ENCODE measurements at places on chromosomes 2 and 18.

- DNase-seq: no peak
Measured at GRCh38 chr2:175187378-175187777, 5.9 kb upstream of the ATP5MC3 start.

DNA sequence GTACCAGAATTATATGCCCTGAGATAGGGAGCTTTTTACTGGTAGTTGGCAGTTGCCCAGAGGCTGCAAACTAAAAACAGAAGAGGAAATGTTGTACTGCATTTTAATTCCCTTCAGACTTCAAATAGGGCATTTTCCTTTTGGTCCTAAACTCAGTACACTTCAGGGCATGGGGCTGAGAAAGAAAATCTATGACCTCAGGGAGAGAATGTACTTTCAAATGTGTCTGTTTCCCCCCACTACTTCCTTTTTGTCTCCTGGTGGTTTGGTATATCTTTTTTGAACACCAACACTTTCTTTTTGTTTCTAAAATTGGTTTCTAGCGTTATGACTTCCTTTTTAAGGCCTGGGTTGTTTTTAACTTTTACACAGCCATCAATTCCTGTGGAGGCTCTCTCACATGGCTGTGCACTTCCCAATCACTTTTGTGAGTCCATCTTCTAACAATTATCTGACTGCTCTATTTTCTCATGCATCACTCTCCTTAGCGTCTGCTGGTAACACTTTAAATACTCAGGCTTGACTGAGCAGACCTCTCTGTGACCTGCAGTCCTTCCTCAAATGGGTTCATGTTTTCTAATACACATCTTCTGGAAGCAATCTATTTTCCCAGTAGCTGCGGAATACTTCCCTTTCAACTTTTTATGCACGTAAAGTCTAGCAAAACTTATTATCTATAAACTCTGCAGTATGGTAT, 596.0 kb downstream of the LRP1B start:
- DNase-seq: no peak

DNA sequence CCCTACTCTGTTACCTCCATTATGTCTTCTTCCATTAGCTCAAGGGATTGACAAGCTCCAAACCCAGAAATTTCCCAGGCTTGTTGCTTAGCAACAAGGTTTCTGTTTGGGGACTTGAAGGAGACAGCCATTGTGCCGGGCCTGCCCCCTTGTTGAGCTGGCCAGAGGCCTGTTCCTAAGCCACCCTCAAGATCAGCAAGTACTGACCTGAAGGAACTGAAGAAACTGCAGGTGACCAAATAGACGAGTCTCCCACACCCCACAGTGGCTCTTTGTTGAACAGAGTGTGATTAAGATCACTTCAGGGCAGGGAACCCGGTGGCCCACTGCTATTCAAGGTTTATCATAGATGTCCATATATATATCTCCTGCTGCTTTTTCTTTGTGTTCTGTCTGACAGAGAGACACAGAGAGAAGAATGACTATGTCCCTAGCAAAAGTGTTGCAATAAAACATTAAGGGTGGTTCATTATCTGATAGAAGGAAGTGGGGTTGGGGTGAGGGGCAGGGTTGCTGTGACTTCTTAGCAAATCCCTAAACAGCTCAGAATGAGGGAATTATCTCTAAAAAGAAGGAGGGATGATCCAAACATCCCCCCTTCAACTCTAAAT, 69.2 kb downstream of the RNF144A start:
- peak; percentile 47 for DNase-seq

DNA sequence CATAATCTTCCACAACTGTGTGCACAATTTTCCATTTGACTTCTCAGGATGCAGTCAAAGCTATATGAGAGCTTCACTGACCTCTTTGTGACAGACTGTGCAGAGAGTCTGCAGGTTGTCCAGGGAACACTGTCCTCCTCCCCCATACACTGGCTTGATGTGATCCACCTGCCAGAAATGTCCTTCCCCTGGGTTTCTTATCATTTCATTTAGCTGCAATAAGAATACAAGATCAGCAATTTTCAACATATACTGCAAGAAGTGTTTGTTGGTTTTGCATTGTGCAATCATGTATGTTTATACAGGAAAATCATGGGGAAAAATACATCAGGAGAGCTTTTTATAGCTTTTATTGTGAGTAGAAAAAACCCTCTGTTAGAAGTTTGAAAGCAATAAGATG, 150.7 kb downstream of the RAB3GAP1 start:
- peak; percentile 36 for DNase-seq

GRCh38 chr2:75292826-75293225, 93.5 kb upstream of the TACR1 start:
- DNase-seq: no peak

GRCh38 chr2:40851661-40852060, 399.8 kb upstream of the SLC8A1 start:
- no peak for DNase-seq

GRCh38 chr18:67581178-67581577, 64.7 kb upstream of the DSEL start:
- DNase-seq: no peak

- DNase-seq: no peak
Measured at GRCh38 chr2:162298669-162299335, 19.7 kb downstream of the IFIH1 start.

GRCh38 chr2:161362568-161363166, 53.4 kb upstream of the TBR1 start:
- DNase-seq: no peak

- DNase-seq: no peak
Measured at GRCh38 chr2:68203587-68203986, 45.9 kb downstream of the PNO1 start.

- no peak for DNase-seq
Measured at GRCh38 chr18:4107049-4107467, 348.0 kb downstream of the DLGAP1 start.

DNA sequence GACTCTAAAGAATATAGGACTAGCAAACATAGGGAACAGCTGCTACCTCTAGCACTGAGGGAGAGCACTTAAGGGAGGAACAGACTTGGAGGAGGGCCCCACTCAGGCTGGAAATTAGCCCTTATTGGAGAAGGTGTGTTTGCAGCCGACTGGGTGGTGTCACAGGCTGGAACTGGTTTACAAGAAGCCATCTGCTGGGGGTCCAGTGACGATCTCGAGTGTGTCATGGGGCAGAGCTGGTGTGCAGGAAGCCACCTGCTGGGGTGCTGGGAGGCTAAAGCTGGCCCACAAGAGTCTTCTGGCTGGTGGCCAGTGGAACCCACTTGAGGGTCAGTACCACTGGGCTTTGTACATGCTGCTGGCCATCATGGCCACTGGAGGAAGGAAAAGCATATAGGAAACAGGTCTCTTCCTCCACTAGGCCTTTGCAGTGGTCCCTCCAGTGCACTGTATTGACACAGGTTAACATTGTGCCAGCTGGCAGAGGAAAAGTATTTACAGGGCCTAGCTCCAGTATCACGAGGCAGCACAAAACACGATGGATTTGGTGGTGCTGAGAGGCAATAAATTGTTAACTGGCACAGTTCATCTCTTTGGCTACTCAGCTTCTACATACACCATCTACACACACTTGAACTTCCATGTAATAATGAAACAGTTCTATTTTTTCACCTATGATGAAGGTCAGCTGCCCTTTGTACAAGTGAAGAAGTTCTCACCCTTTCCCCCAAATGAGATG, 43.6 kb downstream of the MAP3K20 start:
- no peak for DNase-seq

GRCh38 chr2:172643142-172643541, 87.3 kb downstream of the PDK1 start:
- DNase-seq: no peak

GRCh38 chr2:41598161-41598894, 449.5 kb upstream of the PKDCC start:
- DNase-seq: no peak

GRCh38 chr2:223562078-223562477, 40.1 kb downstream of the SCG2 start:
- no peak for DNase-seq

- no peak for DNase-seq
Measured at GRCh38 chr2:208586516-208586915, 179.9 kb downstream of the PTH2R start.

GRCh38 chr2:237456200-237456843, 30.7 kb upstream of the MLPH start:
- no peak for DNase-seq

- no peak for DNase-seq
Measured at GRCh38 chr2:211868996-211869533, 669.5 kb downstream of the ERBB4 start.

DNA sequence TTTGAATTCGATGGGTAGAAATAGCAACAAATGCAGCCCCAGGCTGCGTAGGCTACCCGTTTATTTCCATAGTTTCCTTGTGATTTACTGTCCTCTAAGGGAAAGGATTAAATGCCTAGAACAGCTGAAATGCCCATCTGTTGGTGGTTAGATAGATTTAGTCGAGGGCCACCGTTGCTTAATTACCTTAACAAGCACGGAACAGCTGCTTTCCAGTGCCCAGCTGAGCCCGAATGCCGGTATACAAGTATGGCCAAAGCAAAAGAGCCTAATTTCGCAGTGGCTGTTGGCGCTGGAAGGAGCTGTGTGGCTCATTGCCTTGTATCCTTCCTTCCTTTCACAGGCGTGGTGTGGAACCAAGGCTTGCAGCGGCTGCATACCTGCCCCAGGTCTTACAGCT, 109.1 kb downstream of the CABLES1 start:
- DNase-seq: peak; percentile 85

GRCh38 chr2:30180226-30180625, 33.4 kb downstream of the YPEL5 start:
- no peak for DNase-seq

DNA sequence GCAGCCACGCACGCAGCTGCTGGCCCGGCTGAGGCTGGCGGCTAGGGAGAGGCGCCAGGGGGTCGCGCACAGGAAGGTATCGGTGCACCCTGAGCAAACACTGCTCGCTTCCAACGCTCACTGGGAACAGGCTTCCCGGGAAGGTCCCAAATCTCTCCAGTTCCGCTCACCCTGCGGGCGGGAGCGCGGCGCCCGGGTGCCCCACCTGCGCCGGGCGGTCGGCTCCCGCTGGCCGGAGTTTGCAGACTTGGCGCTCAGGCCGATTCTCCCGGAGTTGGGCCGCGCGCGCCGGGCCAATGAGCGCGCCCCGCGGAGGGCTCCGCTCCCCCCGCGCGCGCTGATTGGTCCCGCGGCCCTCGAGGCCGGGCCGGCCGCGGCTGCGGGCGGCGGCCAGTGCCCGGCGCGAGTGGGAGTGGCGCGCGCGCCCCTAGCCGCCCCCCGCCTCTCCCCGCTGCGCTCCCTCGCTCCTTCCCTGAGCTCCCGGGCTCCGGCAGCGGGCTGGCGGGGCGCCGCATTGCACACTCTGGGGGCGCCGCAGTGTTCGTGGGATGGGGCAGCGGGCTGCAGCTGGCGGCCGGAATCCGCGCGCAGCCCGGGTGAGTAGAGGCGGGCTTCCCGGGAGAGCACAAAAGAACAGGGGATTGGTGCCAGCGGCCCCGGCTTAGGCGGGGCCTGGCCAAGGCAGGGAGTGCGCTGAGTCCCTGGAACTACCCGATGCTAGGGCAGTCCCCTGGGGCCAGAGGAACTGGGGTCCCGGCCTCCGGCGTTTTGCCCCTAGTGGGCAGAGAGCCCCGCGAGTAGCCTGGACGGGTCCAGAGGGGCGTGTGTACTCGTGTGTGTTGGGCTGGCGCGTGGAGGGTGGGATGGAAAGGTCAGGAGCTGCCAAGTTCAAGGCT, at the start of gene LYPD6:
TSS of gene LYPD6 (plus strand) at position 461 of the 896 bp plus-strand sequence. CDS start 107,122 bp downstream, outside the sequence.
- DNase-seq: peak; percentile 89

- peak; percentile 19 for DNase-seq
Measured at GRCh38 chr2:129402076-129402475, 577.4 kb upstream of the RAB6C start.

- DNase-seq: peak; percentile 47
Measured at GRCh38 chr2:85769236-85769982, 15.6 kb downstream of the ATOH8 start.

GRCh38 chr2:46656640-46657039, 177.3 kb downstream of the TMEM247 start:
- DNase-seq: no peak

DNA sequence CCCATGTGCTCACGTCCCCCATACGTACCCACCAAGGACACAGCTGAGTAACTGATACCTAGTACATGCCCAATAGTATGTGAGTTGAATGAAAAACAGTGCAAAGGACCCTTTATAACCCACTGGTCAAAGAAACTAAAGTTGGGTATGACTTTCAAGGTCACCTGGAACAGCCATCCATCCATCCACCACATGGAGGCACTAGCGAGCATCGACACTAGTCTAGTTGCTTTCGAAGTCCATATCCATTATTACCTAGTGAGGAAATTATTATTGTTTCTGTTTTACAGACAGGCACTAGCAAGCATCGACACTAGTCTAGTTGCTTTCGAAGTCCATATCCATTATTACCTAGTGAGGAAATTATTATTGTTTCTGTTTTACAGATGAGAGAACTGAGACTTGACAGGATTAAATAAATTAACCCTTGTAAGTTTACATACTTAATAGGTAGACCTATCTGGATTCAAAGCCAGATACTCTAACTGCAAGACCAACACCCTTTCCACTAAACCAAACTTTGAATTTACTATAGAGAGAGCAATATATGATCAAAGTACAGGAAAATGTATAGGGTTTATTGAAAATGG, 233.7 kb downstream of the METTL4 start:
- DNase-seq: no peak

DNA sequence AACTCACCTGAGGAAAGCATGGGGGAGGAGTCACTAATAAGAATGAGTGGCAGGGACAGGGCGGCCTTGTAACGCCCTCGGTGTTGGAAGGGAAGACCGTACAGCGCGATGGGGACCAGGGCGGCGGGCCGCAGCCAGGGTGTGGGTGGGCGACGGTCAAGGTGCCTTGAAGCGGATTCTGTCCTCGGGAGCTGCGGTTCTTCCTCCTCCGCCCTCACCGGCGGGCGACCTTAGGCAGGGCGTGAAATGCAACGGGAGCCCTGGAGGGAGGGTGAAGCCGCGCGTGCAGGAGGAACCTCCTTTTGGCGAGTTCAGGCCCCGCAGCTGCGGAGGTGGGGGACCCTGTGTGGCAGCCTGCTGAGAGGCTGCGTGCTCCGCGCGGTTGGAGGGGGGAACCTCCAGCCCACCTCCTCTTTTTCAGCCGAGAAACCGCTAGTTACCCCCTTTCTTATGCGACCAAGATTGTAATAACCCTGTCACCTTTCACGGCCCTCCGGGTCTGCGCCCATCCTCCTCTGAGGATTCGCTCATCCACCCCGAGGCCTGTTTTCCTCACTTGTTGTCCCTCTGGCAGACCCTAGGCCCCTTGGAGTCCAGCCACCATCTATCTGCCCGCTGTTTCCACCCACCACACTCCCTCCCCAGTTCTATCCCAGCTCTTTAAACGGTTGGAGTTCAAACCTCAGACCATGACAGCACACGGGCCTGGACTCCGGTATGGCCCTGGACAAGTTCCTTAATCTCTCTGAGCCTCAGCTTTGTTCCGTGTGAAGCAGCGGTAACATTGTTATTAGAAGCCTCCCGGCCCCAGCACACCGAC, 823 bp upstream of the RNU2-63P start:
- DNase-seq: peak; percentile 79

DNA sequence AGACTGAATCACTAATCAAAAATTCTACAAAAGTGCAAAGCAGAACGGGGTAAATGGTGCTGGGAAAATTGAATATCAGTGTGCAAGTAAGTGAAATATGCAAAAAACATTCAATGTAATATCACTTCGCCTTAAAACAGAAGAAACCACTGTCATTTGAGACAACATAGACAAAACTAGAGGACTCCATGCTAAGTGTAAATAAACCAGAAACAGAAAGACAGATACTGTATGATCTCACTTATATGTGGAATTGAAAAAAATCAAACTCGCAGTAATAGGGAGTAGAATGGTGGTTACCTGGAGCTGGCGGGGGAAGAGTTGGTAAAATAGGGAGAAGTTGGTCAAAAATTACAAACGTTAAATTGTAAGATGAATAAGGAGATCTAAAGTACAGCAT, 1420.0 kb upstream of the CDH2 start:
- DNase-seq: peak; percentile 40

GRCh38 chr2:166539340-166540162, 45.5 kb upstream of the SCN7A start:
- DNase-seq: peak; percentile 72

All from NCI-H1417 (cell line).